ENCODE measurements at places on chromosomes 2 and 18. TPM values are rescaled to one million over a fixed set of nuclear protein-coding genes. Genes with fewer than 3 reads are reported as not detected.

Gene TNS1
- 92.3 TPM for total RNA-seq

Gene ANKRD62
- total RNA-seq, result not detected

Gene CTAGE1
- not detected for total RNA-seq

Gene CLK1
- 215 TPM for total RNA-seq

Gene HAAO
- total RNA-seq, result 7.0 TPM

Gene UGT1A6
- total RNA-seq, result 3.0 TPM

Gene LHCGR
- total RNA-seq, result 1.5 TPM

Gene SCN3A
- 1.2 TPM for total RNA-seq

Gene L3MBTL4
- 17.5 TPM for total RNA-seq

Gene HOXD8
- total RNA-seq, result 17.0 TPM

Gene SPATA3
- total RNA-seq, result not detected

Gene CCL20
- 33.2 TPM for total RNA-seq

Gene CCBE1
- total RNA-seq, result 9.3 TPM

Gene CNDP1
- 0.10 TPM for total RNA-seq

Measured in skin of body (tissue), 3 donors.